ENCODE measurements at places on chromosomes 3 and 15.

GRCh38 chr3:126684218-126684751, 19.8 kb upstream of the CHCHD6 start:
- DNase-seq = no peak

DNA sequence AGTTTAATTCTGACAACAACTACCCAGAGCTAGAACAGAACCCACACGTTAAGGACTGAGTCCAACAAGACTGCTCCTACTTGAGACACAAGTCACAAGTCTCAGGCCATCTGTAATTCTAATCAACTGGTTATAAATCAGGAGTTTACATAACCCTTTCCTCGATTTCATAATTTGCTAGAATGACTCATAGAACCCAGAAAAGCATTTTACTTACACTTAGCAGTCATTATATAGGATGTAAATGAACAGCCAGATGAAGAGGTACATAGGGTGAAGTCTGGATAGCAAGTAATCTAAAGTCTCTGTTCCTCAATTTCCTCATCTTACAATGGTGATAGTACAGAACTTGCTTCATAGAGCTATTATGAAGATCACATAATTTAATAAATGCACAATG, 1018.2 kb downstream of the DIPK2A start:
- DNase-seq = no peak

DNA sequence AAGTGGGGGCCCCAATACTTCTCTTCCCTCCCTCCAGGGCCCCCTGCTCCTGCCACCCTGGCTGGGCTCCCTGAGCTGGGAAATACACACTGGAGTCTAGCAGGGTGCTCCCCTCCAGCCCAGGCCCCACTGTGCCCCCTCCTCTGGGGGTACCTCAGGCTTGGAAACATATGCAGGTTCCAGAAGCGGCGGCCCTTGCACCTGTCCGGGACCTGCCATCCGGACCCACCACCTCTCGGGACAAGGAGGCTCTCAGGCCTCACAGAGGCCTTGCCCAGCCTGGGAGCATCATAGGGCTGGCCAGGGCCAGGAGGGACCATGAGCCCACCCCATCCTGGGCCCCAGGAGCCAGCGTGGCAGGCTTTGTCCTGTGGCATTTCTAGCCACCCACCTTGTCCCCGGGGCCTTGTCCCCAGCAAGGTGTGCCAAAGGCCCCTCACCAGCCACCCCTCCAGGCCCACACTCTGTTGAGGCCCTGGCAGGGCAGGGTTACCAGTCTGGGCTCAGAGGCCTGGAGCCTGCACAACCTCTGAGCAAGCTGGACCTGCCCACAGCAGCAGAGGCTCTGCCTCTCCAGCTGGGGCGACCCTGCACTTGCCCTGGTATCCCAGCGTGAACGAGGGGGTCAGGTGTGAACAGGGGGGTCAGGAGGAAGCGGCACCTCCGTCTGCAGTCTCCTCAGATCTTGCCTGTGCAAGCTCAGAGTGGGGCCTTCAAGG, 45.8 kb downstream of the DNAJB8 start:
- no peak for DNase-seq

- no peak for DNase-seq
Observed at GRCh38 chr3:112199622-112200316, 66.7 kb upstream of the GCSAM start.

GRCh38 chr3:15860014-15860934, 62.5 kb upstream of the ANKRD28 start:
- peak; percentile 46 for DNase-seq

DNA sequence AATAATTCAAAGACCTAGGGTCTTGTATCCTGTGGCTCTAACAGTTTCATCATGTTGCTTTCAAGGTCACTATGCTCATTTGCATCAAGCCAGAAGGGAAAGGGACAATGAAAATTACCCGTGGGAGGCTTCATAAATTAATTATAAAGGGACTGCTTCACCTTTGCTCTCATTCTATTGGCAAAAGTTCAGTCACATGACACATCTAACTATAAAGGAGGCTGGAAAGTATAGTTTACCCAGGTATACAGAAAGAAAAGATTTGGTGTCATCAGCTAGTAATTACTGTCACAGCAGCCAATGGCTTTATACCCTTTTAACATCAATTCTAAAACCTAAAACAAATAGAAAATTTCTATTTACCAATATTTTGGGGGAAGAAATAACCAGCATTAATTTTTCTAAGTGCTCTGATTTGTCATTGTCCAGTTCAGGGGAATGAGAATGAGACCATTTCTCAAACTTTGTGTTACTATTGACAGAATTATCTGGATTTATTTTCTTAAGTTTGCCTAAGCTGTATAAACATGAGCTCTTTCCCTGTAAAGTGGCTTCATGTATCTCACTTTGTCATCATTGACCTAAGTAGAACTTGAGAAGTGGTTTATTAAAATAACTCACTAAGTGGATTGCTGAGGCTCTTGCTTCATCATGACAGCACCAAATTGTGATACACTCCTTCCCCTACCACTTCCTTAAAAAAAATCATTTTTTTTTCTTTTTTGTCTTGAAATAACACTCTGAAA, 257.7 kb upstream of the PEX5L start:
- DNase-seq = no peak

GRCh38 chr3:186105543-186105942, 3.3 kb downstream of the ETV5 start:
- DNase-seq = no peak

DNA sequence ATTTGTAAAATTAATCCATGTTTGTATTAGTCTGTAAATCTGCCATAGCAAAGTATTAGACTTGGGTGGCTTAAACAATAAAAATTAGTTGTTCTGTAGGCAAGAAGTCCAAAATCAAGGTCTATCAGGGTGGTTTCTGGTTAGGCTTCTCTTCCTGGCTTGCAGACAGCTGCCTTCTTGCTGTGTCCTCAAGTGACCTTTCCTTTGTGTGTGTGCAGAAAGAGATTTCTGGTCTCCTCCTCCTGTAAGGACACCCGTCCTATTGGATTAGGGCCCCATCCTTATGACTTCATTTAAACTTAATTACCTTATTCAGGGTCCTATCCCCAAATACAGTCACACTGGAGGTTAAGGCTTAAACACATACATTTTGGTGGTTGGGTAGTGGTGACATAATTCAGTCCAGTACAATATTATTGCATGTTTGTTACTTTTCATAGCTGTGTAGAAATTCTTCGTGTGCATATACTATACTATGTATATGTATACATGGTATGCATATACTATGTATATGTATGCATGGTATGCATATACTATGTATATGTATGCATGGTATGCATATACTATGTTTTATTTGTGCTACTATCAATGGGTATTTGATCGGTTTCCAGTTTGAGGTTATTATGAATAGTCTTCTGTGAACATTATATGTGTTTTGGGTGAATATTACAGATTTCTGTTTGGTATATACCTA, 57.9 kb upstream of the RNU6-1 start:
- DNase-seq = no peak

- DNase-seq = no peak
Observed at GRCh38 chr3:13815088-13815683, 64.7 kb downstream of the WNT7A start.

- no peak for DNase-seq
Observed at GRCh38 chr15:41511331-41511898, 2.2 kb downstream of the LTK start.

GRCh38 chr3:67384760-67385397, 269.5 kb downstream of the SUCLG2 start:
- DNase-seq = peak; percentile 54

- no peak for DNase-seq
Observed at GRCh38 chr15:48581219-48581618, 64.3 kb downstream of the FBN1 start.

GRCh38 chr3:66010739-66011655, 27.7 kb downstream of the MAGI1 start:
- DNase-seq = no peak

- no peak for DNase-seq
Observed at GRCh38 chr3:112602217-112602838, 38.6 kb downstream of the CCDC80 start.

DNA sequence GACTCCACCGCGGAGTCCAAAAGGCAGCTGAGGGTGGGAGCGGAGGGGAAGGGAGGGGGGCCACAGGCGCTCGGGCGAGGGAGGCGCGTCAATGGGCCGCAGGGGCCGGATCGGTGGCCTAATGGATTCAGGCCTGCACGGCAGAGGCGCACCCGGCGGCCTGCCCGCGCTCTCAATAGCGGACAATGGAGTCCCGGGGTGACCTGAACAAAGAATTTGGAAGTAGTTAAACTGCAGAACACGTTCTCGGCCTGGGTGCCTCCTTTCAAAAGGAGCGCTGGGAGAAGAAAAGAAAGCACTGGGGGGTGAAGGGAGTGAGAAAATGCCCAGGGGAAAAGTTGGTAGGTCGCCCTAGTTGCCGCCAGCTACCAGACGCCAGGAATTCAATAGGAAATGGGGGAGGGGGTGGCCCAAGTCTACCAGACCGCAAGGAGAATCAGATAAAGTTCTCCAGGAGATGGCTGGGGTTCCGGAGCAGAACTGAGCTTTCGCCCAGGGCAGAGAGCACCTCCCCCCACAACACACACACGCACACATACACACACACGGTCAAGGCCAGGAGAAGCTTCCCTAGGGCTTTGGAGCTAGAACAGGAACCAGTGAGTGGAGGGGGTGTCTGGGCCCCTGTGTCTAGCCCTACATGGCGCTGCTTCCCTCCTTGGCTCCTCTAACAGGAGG, 25.8 kb upstream of the POLG start:
- no peak for DNase-seq

DNA sequence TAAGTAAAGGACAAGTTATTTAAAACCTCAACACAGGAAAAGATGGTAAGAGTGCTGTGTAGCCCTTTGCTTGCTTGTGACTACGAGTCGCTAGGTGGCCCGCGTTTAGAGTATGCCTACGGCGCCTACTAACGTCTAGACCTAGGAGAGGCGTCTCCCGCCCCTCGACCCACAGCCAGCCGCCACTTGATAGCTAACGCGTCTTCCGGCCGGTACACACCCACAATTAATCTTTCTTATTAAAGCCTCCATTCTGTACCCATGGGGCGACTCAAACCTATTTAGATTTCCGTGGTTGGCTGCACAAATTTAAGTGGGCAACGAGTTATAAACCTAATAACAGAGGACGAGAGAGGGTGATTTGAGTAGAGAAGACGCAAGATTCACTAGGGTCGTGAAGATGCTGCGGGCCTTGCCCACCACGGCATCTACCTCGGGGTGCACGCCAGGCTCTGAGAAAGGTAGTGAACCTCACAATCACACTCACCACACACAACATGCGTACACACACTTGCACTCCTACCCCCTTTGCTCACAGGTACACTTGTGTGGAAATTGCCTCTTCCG, 12.0 kb downstream of the SOX2 start:
- DNase-seq = no peak

- DNase-seq = no peak
Observed at GRCh38 chr3:56101576-56101975, 366.7 kb downstream of the ERC2 start.

- no peak for DNase-seq
Observed at GRCh38 chr15:99177679-99178078, 71.7 kb downstream of the TTC23 start.

DNA sequence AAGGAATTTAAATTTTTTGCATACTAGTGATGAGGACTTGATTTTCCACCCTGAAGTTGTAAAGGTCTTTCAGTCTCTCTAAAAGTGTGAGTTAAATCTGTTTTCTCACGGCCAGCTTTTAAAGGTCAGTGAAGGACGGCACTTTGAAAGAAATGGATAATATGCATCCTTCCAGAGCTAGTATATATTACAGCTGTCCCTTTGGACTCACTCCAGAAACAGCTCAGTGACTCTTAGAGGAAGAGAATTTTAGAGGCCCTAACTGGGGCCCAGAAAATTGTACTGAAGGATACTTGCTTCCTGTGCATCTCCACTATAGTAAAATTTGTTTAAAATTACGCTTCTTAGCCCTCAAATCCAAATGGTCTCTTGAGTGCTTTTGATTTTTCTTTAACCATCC, 41.6 kb downstream of the PIK3CA start:
- DNase-seq = no peak

GRCh38 chr3:51044982-51045381, 340.1 kb upstream of the MANF start:
- no peak for DNase-seq

Data from stimulated activated CD4-positive, alpha-beta T cell treated with anti-CD3 and anti-CD28 coated beads, Interleukin-15, amount 100 ng/mL, for 24 hours (primary cell).